ENCODE measurements at places on chromosomes 7 and 10.
A peak's percentile ranks its signal among the peaks of the same experiment; 100 is the strongest.

DNA sequence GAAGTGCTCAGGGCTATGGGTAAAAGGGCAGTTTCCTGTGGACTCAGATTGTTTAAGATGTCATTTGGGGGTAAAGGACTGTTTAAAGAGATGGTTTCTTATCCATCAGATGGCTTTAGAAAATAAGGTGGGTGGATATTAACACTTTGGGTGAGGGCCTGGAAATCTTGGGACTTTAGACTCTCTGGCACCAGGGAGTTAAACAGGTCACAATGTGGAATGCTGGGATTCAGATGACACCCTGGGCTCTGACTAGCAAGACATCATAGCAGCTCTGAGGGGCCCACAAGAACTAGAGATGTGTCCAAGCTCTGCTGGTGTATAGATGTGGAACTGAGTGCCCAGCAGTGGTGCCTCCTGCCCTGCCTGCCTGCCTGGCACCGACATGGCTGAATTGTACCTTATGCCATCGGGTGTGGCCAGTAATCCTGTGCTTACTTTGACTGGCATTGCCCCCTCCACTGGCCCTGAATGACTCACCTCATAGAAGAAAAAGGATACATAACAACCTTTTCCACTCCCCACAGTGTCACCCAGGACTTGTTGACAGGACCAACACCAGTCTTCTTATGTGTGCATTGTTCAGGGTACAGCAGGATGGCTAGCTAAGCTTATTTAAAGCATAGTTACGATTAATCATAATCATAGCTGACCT, 100.0 kb upstream of the PRR15 start:
- no peak for DNase-seq

- no peak for DNase-seq
Measured at GRCh38 chr10:5198386-5198785, 1.7 kb downstream of the AKR1C4 start.

- DNase-seq, result no peak
Measured at GRCh38 chr7:26860361-26860760, 4.0 kb downstream of the SKAP2 start.

GRCh38 chr7:32030904-32031692, 39.1 kb downstream of the PDE1C start:
- DNase-seq, result no peak

- DNase-seq, result no peak
Measured at GRCh38 chr7:84838857-84839256, 348.0 kb downstream of the SEMA3D start.

GRCh38 chr10:60614363-60614762, 163.9 kb upstream of the CDK1 start:
- DNase-seq, result no peak

- DNase-seq, result no peak
Measured at GRCh38 chr10:89295597-89295996, 6.2 kb upstream of the IFIT2 start.

GRCh38 chr7:55966851-55967250, 2.5 kb downstream of the NIPSNAP2 start:
- no peak for DNase-seq

DNA sequence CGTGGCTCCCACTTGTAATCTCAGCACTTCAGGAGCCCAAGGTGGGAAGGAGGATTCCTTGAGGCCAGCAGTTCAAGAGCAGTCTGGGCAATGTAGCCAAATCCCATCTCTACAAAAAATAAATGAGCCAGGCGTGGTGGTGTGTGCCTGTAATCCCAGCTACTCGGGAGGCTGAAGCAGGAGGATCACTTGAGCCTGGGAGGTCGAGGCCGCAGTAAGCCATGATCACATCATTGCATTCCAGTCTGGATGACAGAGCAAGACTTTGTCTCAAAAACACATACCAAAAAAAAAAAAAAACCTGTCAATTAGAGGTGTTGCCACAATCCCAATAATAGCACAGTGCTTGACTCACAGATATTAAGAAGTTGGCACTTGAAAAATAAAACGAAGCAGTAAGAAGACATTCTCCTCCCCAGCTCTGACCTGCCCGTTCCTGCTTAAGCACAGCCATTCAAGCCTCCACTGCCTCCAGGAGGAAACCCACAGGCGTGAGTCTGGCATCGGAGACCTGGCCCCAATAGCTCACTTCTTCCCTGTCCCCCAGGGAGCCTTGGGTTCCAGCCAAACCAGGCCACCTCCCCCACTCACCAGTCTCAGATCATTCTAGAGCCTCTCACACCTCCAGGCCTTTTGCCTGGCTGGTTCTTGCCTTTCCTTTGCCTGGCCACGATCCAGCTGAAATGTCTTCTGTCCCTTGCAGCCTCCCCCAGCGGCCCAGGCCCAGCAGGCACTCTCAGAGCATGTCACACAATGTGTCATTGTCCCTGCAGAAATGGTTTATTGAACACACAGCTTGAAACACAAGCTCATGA, 45.3 kb upstream of the GTF2I start:
- DNase-seq, result no peak

DNA sequence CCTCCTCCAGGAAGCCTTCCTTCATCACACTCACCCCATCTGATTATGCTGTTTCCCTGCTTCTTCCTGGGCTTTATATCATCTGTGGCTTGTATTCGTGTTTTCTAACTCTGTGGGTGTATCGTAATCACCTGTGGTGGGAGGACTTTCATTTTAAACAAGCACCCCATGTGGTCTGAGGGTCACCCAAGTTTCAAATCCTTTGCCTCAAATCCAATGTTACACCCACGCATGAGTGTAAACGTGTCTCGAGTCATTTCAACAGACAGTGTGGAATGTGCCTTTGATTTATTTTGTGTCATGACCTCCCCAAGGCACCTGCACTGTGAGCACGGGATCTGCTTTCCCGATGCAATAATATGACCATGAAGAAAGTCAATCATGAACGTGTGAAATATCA, 17.5 kb upstream of the LYZL2 start:
- DNase-seq, result no peak

DNA sequence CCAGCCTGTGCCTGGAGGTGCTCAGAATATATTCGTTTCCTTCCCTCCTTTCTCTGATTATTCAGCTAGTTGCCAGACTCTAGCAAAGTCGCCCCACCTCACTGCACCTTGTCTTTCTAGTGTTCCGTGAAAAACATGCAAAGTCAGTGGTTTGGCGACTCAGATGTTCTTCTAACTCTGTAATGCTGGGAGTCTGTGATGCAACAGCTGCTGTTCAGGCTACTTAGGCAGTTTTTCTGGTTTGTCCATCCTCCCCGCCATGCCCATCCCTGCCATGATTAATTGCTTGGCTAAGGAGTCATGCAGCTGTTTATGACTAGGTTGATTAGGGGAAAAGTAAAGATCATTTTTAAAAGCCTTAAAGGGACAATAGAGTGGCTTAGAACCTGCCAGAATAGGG, 99.4 kb downstream of the MTPN start:
- DNase-seq, result no peak

GRCh38 chr7:114083166-114084001, 164.6 kb upstream of the PPP1R3A start:
- no peak for DNase-seq

GRCh38 chr7:157518514-157519175, 181.8 kb downstream of the DNAJB6 start:
- peak; percentile 42 for DNase-seq

DNA sequence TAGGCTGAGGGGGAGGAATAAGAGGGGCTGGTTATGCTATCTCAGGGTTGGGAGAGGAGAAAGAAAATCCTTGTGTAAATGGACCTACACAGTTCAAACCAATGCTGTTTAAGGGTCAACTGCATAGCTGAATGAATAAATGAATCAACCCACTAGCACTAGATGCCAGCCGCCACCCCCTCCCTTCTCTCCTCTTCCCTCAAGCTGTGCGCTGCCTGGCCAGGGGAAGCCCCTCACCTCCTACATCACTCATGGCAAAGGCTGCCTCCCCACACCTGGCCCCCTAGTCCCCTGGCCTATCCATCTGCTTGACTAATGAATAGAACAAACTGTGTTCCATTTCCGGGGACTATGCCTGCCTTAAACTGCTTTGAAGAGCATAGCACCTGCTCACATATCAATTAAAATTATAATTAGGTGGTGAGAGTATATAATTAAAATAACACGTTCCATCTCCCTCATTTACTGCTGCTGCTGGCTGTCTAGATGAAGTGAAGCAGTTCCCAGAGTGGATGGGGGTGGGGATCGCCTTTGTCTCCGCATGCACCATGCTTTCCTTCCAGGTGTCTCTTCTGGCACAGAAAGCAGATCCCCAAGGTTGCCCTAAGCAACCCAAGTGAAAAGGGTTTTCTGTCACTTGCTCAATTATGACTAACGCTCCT, 32.6 kb downstream of the GRID1 start:
- no peak for DNase-seq

- DNase-seq, result no peak
Measured at GRCh38 chr10:103929381-103929921, 11.5 kb upstream of the STN1 start.

DNA sequence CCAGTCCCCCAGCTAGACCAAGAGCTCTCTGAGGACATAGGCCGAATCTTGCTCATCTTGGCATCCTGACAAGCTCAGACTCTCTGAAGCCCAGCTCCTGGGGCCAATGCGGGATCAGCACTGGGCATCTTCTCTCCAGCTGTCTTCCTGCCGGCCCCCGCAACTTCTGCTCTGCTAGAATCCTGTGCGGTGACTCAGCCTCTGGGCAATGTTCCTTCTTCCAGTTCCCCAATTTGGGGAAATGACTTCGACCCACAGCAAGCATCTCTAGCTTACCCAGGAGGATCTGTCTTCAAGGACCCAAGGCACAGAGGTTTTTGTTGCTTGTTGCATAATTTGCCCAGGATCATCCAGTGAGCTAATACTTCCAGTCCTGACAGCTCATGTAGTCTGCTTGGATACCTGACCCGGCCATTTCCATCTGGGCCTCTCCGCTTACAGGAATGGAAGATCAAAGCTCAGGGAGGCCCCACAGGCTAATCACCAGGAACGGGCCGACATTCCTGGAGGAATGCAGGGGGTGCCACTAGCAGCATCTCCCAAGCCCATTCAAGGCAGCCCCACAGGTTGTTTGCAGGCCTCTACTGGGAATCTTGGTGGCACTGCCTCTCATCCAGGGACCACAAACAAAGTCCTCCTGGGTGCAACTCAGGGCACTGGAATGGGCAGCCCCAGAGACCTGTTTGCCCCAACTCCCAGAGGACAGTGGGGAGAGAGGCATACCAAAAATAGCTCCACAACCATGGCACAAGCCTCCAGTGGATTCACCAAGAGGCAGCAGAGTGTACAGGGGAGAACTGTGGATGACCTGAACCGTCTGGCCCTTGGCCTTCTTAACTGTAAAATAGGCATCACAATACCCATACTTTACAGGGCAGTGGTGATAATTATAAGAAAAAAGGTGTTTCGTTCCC, 151.9 kb downstream of the NEURL1 start:
- DNase-seq, result peak; percentile 78

- no peak for DNase-seq
Measured at GRCh38 chr7:2478399-2478785, 2.2 kb upstream of the GRIFIN start.

DNA sequence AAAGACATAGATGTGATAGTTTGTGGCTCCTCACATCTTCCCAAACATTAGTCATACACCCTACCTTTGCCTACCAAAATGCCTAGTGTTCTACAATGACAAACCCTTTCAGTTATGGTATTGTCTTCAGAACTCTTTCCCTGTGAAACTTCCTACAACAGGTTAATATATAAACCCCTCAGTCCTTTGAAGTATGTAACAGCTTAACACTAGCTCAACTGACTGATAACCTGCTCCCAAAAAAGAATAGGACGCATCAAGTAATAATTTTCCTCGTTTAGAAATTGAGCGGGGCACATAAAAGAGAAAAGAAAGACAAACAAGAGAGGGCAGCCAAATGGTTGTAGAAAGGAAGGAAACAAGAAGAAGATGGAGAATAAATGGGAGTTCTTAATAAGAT, 49.9 kb upstream of the RNF148 start:
- no peak for DNase-seq

DNA sequence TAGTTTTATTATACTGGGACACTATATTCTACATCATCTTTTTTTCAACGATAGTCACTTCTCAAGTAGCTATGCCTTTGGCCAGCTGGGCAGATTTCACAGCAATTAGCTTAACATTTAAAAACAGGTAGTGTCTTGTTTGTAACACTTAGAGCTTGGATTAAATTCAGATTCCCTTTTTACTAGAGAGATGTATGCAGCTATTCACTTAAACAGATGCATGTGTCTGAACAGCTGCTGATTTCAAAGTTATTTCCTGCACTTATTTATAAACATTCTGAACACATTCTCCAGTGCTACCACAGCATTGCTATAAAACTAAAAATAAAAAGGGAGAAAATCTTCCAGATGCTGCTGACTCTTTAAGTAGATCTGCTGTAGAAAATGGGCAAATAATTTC, 637.2 kb downstream of the POM121L12 start:
- DNase-seq, result no peak

GRCh38 chr10:97866524-97867219, 17.0 kb downstream of the GOLGA7B start:
- DNase-seq, result no peak

DNA sequence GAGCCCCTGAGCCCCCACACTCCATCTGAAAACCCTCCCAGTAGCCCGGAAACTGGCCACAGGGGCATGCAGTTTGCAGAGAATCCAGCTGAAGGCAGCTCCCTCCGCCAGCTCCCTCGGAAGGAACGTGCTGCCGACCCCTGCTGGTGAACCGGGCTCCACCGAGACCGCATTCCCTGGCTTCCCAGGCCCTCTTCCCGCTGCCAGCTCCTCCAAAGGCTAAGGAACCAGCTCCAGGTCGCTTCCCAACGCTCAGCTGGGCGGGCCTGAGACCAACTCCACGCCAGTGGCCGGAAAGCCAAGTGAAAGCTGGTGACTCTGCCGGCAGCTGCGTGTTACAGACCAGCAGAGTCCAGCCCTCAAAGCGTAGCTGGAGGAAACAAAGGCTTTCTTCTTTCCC, 35.8 kb downstream of the GPER1 start:
- peak; percentile 89 for DNase-seq

DNA sequence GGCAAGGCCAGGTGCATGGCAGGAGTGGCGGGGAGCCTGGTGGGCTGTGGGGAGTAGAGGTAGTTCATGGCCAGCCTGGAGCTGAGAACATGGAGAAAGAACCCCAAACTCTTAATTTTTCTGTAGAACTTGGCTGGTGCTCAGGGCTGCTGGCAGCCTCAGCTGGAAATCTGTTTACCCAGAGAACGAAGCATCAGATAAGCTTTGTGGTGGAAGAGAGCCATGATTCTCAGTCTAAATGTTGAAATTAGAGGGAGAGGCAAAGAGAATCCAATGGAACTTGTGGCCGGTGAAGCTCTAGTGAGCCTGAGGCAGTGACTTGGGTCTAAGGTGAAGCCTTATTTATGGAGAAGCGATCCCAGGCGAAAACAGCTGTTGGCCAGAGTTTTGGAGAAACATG, 126.4 kb downstream of the CCDC3 start:
- peak; percentile 69 for DNase-seq

DNA sequence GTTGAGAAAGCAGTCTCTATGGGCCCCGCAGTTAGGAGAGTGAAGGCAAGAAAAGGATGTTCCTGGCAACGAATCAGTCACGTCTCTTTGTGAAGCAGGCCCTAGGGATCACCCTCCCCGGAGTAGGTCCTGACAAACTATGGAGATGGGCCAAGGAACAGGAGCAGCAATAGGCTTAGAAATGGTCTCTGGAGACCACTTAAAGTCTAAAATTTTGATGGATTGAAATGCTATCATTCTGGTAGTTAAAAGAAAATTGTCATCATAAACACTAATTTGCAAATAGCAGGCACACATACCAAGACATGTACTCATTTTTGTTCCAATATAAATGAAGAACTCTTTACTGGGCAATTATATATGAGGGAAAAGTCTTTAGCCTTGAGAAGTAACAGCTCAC, 123.5 kb downstream of the ITGB8 start:
- no peak for DNase-seq

- no peak for DNase-seq
Measured at GRCh38 chr7:47710201-47710935, 128.5 kb upstream of the TNS3 start.

Data from tibial artery (tissue), 4 donors.